ENCODE measurements at places on chromosomes 4 and X.

- no peaks in the 10 kb centered on the region for H3K27me3 ChIP-seq
- no peak overlapping the region for H3K27ac ChIP-seq
- peaks cover 2% of the 10 kb centered on the region for H3K4me1 ChIP-seq
- H3K36me3 ChIP-seq, result peaks cover 53% of the 10 kb centered on the region
Measured at GRCh38 chrX:48978226-48978625, 6.6 kb upstream of the KCND1 start.

GRCh38 chrX:7927259-7928167, at the start of gene PNPLA4:
Gene PNPLA4 (minus strand): TSS chrX:7927413. CDS start chrX:7926119, 1,294 bp downstream.
- H3K27ac ChIP-seq, result peak within 1 kb of the TSS; percentile 99
- peak; percentile 76 for DNase-seq
- H3K4me1 ChIP-seq, result peaks cover 23% of the 10 kb centered on the region
- H3K27me3 ChIP-seq, result peaks cover 3% of the 10 kb centered on the region

DNA sequence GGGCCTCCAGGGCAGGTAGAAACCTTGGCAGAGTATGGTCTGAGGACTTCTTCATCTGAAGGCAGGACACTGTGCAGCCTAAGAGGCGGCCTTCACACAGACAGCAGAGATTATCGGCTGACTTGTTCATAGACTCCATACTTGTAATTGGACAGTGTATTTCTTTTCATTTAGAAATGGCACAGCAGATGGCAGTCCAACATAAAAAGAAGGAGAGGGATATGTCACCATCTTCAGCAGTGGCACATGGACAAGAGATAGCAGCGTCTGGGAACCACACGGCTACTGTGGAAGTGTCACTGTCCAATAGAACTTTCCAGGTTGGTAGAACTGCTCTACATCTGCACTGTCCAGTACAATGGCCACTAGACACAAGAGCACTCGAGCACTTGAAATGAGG, 21.7 kb upstream of the GEMIN8 start:
- no peaks in the 10 kb centered on the region for H3K4me1 ChIP-seq
- H3K27me3 ChIP-seq, result no peaks in the 10 kb centered on the region
- no peaks in the 10 kb centered on the region for H3K36me3 ChIP-seq
- H3K4me3 ChIP-seq, result no peak overlapping the region
- no peak for DNase-seq
- no peak overlapping the region for H3K27ac ChIP-seq

DNA sequence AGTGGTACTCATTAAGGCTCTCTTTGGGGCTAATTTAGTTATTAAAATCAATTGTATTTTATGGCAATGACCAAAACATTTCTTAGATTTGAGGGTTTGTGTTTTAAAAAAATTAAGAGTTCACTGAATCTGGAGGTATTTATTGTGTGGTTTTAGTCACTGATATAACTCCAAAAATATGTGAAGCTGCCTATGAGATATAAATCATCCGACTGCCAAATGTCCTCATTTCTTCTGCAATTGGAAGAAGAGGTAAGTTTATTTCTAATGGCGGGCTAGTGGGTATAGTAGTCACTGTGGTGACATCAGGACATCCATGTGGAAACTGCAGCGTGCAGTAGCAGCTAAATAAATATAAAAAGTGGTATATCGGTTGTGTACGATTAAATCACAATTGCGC, 205.5 kb downstream of the MID1 start:
- DNase-seq, result no peak
- peaks cover 14% of the 10 kb centered on the region for H3K4me1 ChIP-seq
- H3K27ac ChIP-seq, result no peak overlapping the region
- H3K36me3 ChIP-seq, result no peaks in the 10 kb centered on the region
- H3K4me3 ChIP-seq, result no peak overlapping the region
- no peaks in the 10 kb centered on the region for H3K27me3 ChIP-seq

DNA sequence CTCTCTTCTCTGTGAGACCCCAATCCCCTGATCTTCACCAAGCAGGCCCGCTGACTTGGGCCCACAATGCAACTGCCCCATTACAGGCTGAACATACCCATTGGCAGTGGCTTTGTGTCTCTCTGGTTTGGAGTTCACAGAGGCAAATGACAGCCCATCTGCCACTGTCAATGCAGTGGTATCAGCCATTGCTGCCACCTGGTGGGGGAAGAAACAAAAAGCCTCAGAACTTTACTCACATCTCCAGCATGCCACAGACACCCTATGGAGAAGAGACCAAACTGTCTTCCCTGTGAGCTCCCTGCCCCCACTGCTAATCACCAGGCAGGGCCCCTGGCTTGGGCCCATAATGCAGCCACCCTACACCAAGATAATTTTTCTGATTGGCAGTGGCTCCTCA, 729.3 kb upstream of the ACTRT1 start:
- no peak overlapping the region for H3K27ac ChIP-seq
- H3K36me3 ChIP-seq, result peaks cover 24% of the 10 kb centered on the region
- H3K4me3 ChIP-seq, result no peak overlapping the region
- H3K4me1 ChIP-seq, result peaks cover 18% of the 10 kb centered on the region

DNA sequence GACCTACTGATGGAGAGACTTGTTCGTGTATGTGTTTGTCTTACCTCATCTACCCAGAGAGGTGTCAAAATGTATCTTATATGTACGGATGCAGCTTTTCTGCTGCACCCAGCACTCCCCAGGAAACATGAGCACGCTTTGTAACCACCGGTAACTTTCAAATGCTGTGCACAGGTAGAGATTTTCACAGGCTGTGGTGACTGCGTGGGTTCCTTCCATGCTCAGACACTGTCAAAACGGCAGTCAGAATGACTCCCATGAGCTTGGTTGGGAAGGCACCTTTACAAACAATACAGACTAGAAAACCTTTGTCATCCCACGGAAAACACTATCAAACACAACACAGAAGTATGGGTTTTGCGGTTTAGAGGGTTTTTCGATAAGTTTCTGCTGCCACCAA, 28.2 kb downstream of the F11 start:
- no peak for DNase-seq
- H3K4me3 ChIP-seq, result no peak overlapping the region
- peaks cover 6% of the 10 kb centered on the region for H3K4me1 ChIP-seq

- H3K36me3 ChIP-seq, result no peaks in the 10 kb centered on the region
- DNase-seq, result no peak
- no peak overlapping the region for H3K27ac ChIP-seq
- no peaks in the 10 kb centered on the region for H3K4me1 ChIP-seq
- H3K4me3 ChIP-seq, result no peak overlapping the region
- H3K27me3 ChIP-seq, result peaks cover 7% of the 10 kb centered on the region
Measured at GRCh38 chrX:17913801-17914200, 52.7 kb upstream of the RAI2 start.

GRCh38 chr4:38610966-38611431, 53.0 kb upstream of the KLF3 start:
- no peak overlapping the region for H3K4me3 ChIP-seq
- no peak for DNase-seq
- H3K27me3 ChIP-seq, result peaks cover 4% of the 10 kb centered on the region
- peaks cover 44% of the 10 kb centered on the region for H3K4me1 ChIP-seq
- peak overlapping the region; percentile 54 for H3K27ac ChIP-seq

GRCh38 chr4:56627985-56628384, 53.1 kb downstream of the HOPX start:
- peaks cover 18% of the 10 kb centered on the region for H3K36me3 ChIP-seq
- no peak overlapping the region for H3K4me3 ChIP-seq
- H3K27me3 ChIP-seq, result no peaks in the 10 kb centered on the region
- DNase-seq, result no peak
- H3K27ac ChIP-seq, result no peak overlapping the region
- peaks cover 4% of the 10 kb centered on the region for H3K4me1 ChIP-seq

DNA sequence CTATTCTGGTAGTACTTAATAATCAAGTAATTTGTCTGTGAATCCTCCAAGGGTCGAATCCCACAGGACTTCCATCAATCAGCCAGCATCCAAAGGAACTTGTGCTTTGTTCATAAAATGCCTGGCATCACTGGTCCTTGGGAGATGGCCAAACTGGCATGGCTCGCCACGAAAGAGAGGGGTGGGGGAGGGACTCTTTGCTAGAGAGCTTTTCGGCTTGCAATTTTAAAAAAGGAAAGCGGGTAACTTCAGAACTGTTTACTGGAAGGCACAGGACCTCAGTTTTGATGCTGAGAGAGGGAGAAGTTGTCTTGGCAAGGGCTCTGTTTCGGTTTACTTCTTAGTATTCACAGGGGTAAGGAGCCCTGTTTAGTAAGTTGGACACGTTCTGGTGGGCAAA, 79.4 kb upstream of the FHL1 start:
- no peaks in the 10 kb centered on the region for H3K36me3 ChIP-seq
- H3K27ac ChIP-seq, result no peak overlapping the region
- H3K4me1 ChIP-seq, result peaks cover 11% of the 10 kb centered on the region
- DNase-seq, result no peak
- no peak overlapping the region for H3K4me3 ChIP-seq
- H3K27me3 ChIP-seq, result peaks cover 2% of the 10 kb centered on the region

DNA sequence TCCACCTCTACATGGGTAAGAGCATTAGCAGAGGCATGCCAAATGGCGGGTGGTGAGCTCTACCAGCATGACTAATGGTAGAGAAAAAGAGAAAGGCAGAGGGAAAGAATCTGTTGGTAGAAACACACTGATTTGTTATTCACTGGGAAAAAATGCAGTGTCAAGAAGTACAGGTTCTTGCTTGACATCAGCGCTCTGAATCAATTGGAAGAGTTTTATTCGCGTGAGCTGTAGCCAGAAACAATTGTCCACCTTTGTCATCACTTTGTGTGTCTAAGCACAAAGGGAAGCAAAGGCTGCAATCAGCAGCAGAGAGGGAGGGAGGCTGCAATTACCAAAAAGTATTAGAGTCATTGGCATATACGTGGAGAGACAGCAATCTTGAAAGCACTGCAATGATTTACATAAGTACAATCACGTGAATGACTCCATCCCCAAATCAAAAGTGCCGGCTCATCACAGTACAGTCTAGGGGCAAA, 67.7 kb upstream of the HS3ST1 start:
- no peak overlapping the region for H3K4me3 ChIP-seq
- H3K27me3 ChIP-seq, result no peaks in the 10 kb centered on the region
- DNase-seq, result no peak
- no peaks in the 10 kb centered on the region for H3K4me1 ChIP-seq
- H3K36me3 ChIP-seq, result no peaks in the 10 kb centered on the region

DNA sequence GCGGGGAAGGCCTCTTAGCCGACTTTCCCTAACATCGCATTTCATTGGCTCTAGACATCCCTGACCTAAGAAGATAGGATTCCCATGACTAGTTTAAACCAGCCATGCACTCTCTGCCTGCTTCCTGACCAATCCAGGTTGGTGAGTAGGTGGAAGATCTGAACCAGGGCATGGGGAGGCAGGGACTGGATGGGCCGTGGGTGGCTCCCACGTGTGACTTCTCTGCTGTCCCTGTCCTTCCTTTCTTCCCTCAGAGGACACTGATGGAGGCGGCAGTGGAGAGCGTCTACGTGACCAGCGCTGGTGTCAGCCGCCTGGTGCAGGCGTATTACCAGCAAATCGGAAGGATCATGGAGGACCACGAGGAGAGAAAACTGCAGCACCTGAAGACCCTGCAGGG, 90.7 kb downstream of the EVC start:
- DNase-seq, result no peak
- no peaks in the 10 kb centered on the region for H3K4me1 ChIP-seq

GRCh38 chr4:178316211-178316610, 874.0 kb upstream of the AGA start:
- H3K36me3 ChIP-seq, result peaks cover 9% of the 10 kb centered on the region
- H3K4me1 ChIP-seq, result no peaks in the 10 kb centered on the region
- H3K27me3 ChIP-seq, result peaks cover 3% of the 10 kb centered on the region
- H3K27ac ChIP-seq, result no peak overlapping the region
- H3K4me3 ChIP-seq, result no peak overlapping the region

DNA sequence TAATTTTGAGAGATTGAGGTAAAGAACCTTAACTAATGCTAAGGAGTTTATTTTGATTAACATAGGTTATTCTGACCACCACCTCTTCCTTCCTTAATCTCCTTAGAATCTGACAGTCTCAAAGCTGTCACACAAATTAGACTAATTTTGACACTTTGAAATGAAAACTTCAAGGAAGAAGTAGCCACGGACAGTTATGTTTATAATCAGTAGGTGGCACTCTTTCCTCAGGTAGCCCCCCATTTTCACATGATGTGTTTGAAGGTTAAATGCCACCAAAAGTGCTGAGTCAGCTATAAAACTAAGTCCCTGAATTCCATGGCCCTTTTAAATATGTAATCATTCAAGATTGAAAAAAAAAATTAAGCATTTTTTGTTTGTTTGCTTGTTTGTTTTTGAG, 22.4 kb downstream of the TMEM33 start:
- no peaks in the 10 kb centered on the region for H3K4me1 ChIP-seq
- no peaks in the 10 kb centered on the region for H3K27me3 ChIP-seq
- DNase-seq, result no peak
- H3K4me3 ChIP-seq, result no peak overlapping the region

Measured in nephron progenitor cell (in vitro differentiated cells).